Naive thymus-derived CD4-positive, alpha-beta T cell (primary cell): ENCODE measurements at places on chromosomes 11 and 22. TPM values are rescaled to one million over a fixed set of nuclear protein-coding genes. Genes with fewer than 3 reads are reported as not detected.

DNA sequence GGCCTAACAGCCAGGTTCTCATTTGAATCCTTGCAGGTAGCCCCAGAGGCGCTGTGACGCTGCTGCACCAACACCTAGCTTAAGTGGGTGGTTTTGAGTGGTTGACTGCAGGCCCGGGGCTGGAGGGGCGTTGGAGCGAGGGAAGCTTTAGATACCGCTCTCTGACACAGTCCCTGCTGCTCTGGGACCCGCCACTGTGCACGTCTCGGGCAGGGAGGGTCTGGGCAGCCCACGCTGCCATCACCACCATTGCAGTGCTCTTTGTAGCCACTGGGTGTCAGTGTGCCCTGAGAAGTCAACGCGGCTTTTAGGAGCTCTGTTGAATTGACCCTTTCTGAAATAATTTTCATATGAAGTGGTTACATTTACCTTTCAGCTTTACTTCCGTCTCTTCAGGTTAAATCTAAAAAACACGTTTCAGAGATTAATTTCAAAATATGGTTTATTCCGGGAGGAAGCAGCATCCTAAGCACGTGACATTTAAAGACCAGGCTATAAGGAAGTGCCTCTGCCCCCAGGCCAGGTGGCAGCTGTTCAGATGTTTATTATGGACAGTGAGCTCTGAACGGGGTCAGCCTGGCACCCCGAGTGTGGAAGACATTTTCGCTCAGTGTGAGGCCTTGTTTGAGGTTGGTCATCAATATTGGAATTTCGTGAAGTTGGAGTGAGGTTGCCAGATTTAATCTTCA is 30.9 kb upstream of the PARVB start:
- DNase-seq, result peak; percentile 40

- no peak for DNase-seq
These were observed 33.0 kb upstream of the RIC3 start for GRCh38 chr11:8201644-8202365.

DNA sequence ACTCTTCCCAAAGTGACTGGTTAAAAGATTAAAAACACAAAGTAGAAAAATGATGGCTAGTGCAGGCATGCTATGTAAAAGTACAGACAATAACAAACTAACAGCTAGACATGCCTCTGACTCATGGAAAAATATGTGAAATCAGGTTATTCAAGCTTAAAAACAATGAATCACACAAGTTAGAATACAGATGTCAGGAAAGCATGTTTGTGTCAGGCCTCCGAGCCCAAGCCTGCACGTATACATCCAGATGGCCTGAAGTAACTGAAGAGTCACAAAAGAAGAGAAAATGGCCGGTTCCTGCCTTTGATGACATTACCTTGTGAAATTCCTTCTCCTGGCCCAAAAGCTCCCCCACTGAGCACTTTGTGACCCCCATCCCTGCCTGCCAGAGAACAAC is 110.1 kb downstream of the NOX4 start:
- no peak for DNase-seq

DNA sequence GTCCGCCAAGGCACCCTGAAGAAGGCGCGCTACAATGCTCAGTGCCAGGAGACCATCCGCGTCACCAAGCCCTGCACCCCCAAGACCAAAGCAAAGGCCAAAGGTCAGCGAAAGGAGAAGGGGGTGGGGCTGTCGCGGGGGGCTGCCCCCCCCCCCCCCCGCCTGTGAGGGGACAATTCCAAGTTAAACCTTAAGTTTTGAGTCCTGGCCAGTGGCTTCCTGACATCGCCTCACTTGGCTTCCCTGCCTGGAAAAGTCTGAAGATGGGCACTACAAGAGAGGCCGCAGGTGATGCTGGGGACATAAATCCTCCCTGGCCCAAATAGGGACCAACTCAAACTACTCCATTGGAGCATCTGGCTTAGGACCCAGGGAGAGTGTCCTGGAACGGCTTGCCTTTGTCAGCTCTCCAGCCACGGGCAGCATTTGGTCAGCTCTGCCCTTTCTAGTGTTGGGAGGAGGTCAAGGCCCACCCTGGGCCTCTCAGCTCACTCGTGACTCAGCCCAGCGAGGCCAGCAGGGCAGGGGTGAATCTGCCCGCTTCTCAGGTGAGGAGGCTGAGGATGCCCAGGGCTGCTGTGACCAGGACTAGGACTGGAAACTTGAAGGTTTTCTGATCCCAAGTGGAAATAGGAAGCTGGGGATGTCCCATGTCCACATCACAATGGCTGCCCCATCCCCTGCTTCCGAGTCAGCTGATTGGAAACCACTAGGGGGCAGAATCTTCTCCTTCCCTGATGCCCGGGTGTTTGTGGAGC is 1.4 kb downstream of the MDK start:
- no peak for DNase-seq

The CBLIF gene
- polyA plus RNA-seq, result not detected

- DNase-seq, result peak; percentile 62
These were observed 32.7 kb upstream of the GLYATL1B start for GRCh38 chr11:59053387-59053786.

The OR5A1 gene
- polyA plus RNA-seq, result not detected

DNA sequence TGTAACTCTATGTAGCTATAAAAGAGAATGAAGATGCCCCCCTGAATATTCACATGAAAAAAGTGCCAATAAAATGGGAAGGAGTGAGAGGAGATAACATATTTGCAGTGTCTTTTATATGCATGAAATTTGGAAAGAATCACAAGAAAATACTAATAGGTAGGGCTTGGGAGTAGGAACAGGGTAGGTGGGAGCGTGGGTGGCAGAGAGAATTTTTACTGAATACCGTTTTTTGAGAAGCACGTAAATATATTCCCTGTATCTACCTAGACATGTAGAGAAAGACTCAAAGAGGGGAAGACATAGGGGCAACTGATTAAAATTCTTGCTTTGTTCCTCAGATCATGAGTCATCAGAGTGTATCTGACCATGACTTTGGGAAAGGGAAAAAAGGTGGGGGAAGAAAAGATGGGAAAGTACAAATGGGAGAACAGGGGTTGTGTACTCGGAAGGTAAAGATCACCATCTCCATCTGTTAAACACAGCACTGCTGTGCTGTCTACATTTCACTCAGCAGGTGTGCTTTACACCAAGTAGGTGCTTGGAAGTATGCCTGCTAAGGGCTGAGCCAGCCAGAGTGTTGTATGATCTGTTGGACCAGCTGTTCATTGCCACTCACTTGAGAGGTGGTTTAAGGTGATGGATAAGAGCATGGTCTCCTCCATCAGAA is 16.0 kb downstream of the PRR5L start:
- DNase-seq, result no peak

DNA sequence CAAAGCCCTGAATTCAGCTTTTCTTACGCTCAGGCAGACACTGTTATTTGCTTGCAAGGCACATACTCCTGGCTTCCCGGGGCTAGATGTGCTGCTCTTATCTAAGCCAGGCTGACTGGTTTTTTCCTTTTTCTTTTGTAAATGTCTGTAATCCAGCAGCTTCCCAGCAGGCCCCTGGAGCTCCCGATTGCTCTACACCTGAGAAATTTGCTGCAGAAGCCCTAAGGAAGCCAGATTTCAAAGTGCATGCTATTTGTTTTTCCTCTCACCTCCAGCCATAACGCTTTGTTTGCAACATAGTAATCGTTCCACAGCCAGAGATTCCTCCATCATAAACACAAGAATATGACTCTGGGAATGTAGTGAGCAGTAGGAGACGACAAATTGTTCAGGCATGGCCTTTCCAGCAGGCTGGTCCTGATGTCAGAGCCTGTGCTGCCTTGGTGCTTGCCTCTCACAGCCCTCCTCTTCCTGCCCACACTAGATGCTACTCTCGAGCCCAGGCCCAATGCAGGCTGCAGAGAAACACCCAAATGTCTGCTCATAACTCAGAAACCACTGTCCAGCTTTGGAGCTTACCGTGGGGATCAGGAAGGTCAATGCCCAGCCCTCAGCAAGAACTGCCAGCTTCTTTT is 54.7 kb upstream of the SLC6A5 start:
- no peak for DNase-seq

- DNase-seq, result no peak
These were observed 644 bp upstream of the NDUFV1 start for GRCh38 chr11:67606093-67606491.

DNA sequence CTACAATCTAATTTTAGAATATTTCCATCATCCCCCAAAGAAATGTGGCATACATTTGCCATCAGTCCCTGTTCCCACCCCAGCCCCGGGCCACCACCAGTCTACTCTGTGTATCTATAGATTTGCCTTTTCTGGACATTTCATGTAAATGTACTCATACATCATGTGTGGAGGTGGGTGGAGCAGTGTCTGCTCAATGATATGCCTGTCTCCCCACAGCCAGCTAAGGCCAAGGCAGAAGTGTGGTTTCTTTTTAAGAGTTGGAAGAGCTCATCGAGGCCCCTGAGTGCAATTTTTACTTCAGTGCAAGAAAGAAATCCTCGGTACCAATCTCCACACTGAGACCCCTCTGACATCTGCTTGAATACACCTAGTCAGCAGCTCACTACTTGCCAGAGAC is 80.5 kb downstream of the TP53I11 start:
- no peak for DNase-seq

- peak; percentile 54 for DNase-seq
These were observed 519 bp downstream of the ARRB1 start for GRCh38 chr11:75350743-75351540.

DNA sequence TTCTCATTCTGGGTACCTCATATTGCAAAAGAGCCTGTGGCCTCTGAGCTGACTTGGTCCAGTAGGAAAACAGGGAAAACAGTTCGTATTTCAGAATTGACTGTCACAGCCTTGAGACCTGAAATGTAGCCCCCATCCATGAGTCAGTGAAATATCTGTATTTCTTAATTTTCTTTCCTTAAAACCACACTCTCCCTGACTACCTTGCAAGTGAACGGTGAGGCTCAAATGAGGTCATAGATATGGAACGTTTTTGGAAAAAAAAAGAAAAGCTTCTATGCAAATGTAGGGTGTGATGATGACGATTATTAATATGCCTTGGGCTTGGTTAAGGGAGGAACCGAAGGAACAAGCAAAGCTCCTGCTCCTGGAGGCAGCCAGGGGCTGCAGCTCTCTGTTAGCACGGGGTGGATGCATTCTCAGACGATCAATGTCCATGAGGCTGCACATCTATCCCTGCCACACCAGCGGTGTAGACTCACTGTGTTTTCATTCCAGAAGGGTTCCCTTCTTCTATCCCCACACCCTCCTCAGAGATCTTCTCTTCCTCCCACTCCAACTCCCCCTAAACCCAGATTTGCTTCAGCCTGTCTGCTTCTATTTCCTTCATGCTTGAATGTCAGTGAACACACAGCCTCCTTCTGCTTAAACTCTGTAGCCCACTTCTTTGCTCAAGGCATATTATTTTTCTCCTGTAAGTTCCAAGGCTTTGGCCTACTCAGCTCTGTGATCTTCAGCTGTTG is 29.2 kb upstream of the SCN3B start:
- no peak for DNase-seq

DNA sequence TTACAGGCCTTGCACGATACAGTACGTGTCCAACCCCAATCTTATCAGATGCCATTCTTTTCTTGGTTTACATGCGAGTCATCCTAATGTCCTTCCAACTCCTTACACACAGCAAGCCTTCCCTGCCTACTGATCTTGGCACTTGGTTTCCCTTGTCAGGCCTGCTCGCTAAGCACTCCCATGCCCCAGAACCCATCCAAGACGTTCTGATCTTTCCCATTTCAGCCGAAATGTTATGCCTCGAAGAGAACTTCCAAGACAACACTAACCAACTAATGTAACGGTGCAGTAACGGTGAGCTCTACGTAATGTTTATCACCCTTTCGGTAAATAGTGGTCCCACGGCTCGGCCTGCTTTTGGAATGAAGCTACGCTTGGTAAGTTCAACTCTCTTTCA is 521 bp downstream of the PES1 start:
- no peak for DNase-seq

DNA sequence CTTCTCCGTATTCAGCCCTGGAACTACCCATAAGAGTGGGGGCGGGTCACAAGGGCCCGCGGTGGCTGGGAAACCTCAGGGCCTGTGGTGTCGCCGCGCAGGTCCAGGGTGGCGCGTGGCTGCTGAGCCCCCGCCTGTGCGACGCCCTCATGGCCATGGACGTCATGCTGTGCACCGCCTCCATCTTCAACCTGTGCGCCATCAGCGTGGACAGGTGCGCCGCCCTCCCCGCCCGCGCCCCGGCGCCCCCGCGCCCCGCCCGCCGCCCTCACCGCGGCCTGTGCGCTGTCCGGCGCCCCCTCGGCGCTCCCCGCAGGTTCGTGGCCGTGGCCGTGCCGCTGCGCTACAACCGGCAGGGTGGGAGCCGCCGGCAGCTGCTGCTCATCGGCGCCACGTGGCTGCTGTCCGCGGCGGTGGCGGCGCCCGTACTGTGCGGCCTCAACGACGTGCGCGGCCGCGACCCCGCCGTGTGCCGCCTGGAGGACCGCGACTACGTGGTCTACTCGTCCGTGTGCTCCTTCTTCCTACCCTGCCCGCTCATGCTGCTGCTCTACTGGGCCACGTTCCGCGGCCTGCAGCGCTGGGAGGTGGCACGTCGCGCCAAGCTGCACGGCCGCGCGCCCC is 2.4 kb downstream of the DRD4 start:
- DNase-seq, result no peak

- no peak for DNase-seq
These were observed 21.8 kb upstream of the CABP7 start for GRCh38 chr22:29697853-29698598.

- no peak for DNase-seq
These were observed 111.3 kb downstream of the PLEKHA7 start for GRCh38 chr11:16902781-16903378.

GRCh38 chr22:20229916-20230775 is 38.0 kb downstream of the RTN4R start:
- no peak for DNase-seq

DNA sequence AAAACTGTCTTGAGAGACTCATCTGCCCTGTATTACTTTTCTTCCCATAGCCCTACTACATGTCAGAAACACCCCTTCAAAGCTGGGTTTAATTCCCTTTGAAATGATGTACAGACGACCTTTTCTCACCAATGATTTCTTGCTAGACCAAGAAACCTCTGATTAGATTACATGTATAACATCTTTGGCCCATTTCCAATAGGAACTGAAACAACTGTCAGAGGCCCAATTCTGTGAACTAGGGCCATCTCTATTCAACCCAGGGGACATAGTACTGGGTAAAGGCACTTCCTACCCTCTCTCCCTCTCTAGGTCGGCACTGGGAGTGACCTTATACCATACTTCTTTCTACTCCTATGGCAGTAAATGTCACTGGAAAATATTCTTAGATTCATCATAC is 19.4 kb downstream of the NPAT start:
- DNase-seq, result no peak

The HIC2 gene
- 1.2 TPM for polyA plus RNA-seq
